MG63 (cell line): ENCODE measurements at places on chromosomes 1 and 21.

DNA sequence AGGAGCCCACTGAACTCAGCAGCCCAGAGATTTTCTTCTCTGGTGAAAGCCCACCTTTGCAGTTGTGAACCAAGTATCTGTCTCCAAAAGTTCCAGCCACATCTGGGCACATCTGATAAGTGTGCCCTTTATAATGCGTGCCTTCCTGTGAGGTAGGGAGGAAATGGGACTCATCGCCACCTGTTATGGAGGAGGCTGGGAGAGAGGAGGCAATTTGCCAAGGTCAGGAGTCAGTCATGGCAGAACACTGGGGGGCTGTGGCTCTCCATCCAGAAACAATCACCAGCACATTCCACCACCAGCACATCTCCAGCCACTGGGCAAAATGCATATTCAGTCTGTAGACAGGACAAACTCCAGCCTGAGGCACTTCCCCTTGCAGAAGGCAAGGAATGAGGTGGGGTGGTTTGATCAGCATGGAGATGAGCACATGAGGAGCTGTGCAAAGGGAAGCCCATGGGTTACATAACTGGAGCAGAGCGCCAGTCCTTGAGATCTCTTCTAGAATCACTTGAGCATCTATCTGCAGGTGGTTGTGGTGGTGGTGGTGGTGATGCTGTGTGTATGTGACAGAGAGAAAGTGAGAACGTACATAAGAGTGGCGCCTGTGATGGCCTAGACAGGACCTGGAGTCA, 15.0 kb upstream of the LEMD1 start:
- DNase-seq, result no peak

DNA sequence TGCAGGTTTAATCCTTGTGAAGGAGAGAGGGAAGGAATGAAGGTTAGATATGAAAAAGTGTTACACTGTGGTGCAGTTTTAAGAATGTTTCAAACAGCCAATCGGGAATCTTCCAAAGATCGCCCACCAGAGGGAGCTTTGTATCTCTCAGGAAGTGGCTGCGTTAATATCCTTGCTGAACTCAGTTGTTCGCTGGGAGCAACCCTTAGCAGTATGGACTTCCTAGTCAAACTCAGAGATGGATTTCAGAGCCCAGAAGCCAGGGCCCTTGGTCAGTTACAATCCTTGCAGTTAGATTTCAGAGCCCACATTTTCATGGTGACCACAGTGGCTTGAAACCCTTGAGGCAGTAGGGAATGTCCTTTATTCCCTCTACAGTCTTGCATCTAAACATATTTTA, 136.2 kb downstream of the NTNG1 start:
- peak; percentile 11 for DNase-seq

- peak; percentile 69 for DNase-seq
These were observed 395.1 kb upstream of the VAMP3 start for GRCh38 chr1:7375781-7376660.

DNA sequence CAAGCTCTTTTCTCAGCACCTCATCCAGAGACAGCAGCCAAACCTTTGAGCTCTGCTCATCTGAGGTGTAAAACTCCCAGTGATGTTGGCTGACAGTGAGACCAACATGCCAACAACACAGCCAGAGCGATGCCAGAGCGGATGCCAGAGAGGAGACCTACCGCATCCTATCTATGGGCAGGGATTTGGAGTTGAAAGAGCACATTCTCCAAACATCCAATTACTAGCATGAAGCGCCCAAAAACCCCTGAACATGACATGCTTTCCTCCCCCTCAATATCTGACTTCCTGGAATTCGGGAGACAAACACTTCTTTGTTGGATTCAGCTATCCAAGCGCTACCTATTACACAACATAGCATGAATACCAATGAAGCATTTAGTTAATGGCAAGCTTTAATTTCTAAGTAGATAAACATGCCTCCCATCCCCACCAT, 23.1 kb upstream of the PAXBP1 start:
- peak; percentile 25 for DNase-seq

DNA sequence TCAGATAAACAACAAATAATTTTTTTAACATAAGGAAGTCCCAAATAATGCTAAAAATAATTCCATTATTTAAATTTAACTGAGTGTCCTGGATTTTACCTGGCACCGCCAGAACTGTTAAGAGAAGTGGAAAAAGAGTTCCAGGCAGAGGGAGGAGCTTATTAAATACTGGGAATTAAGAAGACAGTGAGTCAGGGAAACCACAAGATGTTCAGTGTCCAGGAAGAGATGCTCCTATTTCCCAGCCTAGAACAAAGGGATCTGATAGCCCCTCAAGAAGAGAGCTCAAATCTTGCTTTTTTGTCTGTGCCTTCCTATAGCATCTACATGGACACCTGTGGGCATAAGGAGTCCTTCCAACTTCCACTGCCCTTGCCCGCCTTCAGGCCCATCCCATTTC, 85.9 kb downstream of the PGM1 start:
- no peak for DNase-seq

GRCh38 chr1:202952818-202953217, 5.3 kb downstream of the ADIPOR1 start:
- peak; percentile 25 for DNase-seq

DNA sequence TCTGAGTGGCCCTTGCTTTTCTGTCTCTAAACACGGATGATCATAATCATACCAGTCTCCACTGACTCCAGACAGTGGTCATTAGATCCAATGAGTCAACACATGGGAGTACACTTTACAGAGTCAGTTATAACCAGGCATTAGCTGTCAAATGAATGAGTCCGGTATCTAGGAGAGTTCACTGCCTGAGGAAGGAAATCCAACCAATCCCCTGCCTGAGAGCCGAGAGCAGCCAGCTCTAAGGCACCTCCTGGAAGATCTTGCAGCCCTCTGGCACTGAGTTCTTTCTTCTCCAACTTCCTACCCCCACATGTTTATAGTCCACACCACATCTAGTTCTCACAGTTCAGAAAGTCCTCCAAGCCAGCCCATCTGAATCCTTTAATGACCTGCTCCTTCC, 29.4 kb upstream of the RBM15 start:
- peak; percentile 30 for DNase-seq

GRCh38 chr1:232613752-232614381, 16.1 kb downstream of the SIPA1L2 start:
- DNase-seq, result peak; percentile 69

- DNase-seq, result no peak
These were observed 98.9 kb downstream of the DMRTB1 start for GRCh38 chr1:53557830-53558738.

DNA sequence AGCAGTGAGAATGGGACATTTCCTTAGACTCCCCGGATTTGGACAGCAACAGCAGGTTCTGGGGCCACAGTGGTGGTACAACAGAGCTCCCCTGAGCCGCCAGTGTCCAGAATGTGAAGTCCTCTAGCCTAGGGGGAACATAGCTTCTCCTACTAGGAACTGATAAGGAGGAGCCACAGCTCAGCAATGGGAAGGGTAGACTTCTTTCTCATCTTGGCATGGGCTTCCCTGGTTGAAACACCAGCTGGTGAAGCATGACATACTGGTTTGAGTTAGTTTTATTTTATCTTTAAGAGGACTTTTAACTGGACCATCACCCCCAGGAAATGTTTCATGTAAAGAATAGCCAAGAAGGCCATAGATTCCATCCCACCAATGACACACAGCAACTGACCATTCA, 68.4 kb downstream of the KCNJ15 start:
- DNase-seq, result no peak

DNA sequence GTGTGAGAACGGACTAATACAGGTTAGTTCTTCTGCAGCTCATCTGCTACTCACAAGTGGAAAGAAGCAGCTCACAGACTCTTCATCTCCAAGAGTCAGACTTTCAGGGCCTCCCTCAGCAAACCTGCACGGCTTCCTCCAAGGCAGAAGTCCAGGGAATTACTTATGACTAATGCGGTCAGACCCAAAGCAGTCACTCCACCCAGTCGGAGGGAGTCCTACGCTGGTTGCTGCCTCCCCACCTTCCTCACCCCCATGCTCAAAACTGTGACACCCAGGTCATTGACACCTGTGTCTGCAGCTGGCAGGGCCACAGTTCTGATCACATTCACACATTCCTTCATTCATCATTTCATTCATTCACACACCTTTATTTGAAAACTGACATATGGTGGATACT, 38.4 kb upstream of the PRDM2 start:
- peak; percentile 79 for DNase-seq

DNA sequence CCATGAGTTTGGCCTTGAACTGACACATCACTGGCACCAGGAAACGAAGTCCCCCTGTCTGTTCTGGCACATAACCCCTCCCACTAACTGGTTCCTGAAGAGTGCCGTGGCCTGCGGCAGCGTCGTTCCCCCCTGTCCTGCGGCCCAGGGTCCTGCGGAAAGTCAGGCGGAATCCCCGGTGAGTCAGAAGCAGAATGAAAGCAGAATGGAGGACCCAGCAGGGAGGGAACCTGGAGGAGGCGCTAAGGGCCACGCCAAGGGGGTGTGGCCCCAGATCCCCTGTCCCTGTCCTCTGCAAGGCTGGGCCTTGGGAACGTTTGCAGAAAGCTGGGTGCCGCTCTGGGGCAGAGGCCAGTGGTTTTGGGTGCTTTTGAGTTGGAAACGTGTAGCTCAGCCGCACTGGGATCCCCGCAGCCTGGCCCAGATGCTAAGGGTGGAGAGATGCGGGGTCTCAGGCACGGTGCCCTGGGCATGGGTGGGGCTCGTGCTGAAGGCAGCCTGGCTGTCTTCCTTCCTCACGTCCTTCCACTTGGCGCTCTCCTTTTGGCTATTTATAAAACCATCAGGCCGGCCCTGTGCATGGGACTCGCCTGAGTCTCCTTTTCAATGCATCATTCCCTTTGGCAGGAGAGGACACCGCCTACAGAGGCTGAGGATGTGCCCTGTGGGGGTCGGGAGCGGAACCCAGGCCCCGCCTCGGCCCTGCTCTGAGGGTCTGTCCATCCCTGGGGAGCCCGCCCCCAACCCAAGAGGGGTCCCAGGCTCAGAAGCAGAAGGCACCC, 36.2 kb downstream of the TP73 start:
- DNase-seq, result no peak

DNA sequence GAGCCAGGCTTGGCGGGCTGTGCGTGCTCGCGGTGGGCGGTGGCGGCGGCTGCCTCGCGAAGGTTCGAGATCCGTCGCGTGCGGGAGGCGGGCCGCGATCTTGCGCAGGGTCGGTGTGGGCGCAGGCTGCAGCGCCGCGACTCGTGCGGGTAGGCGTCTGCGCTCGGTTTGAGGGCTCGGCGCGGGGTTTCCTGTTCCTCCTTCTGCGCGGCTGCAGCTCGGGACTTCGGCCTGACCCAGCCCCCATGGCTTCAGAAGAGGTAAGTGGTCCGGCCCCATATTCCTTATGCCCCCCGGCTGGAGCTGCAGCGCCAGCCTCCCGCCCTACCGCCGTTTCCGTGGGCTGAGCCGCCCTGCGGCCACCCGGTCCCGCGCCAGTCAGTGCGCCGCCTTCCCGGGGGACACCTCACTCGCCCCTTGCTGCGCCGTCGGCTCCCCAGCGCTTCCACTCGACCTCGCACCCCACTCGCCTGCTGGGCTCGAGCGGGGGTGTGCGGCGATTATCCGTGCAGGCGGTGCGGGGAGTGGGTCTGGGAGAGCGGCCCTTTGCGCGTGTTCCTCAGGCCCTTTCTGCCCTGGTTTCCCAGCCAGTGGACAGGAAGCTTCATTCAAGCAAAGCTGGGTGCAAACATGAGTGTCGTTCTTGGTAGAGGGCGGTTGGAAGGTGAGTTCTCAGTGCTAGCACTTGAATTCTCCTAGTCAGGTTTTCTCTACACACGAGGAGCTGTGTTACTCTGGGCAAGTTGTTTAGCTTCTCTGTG, at the start of gene CACYBP:
Gene CACYBP (plus strand): TSS at position 12 of the 761 bp plus-strand sequence. CDS start 234 bp downstream, at position 246.
- no peak for DNase-seq

DNA sequence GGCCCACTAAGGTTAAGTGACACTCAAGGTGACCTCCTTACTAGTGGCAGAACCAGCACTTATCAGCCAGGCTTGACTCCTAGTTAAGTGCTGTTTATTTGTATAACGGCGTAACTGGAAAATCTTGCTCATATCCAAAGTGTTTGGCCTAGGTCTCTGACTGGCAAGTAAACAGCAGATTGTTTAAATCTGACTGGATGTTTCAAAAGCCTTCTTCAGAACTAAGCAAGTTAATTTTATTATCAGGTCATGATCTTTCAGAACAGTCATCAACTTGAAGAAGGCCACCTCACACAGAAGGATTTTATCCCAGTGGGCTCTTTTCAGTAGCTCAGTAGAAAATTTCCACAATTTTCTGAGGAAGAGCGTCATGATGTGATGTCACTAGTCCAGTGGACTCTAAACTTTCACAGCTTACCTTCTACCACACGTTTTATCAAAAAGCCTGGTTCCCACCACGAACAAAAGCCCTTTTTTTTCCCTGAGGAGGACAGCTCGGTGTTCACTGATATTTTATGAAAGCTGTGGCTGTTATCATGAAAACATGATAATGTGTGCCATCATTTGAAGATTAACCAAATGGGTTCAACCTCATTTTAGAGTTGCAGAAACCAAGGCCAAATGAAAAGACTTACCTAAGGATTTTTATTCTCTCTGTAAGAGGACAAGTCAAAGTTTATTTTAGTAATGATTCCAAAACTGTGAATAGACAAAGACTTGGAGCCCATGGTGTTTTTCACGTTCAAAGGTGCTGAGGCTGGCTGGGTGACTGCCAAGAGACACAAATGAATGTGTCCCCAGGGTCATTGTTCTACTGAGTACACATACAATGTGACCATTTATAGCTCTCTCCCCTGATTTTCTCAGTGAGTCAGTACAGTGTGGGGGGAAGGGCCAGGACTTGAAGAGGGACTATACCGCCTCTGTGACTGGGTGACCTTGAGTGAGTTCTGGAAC, 9.1 kb downstream of the SGIP1 start:
- DNase-seq, result no peak

- DNase-seq, result no peak
These were observed 39.2 kb upstream of the RAB4A start for GRCh38 chr1:229231754-229232119.

- DNase-seq, result no peak
These were observed 88.0 kb upstream of the IVNS1ABP start for GRCh38 chr1:185404907-185405568.

GRCh38 chr21:42306366-42307035, 8.7 kb downstream of the TFF3 start:
- no peak for DNase-seq

GRCh38 chr1:111973150-111973790, 16.2 kb downstream of the KCND3 start:
- no peak for DNase-seq

GRCh38 chr1:52569449-52570210, 16.7 kb upstream of the TUT4 start:
- no peak for DNase-seq

GRCh38 chr1:2345297-2346075, 45.9 kb downstream of the MORN1 start:
- no peak for DNase-seq
